ENCODE measurements at places on chromosomes 13 and 19.

- DNase-seq, result no peak
Measured at GRCh38 chr13:19586904-19587634, 25.7 kb upstream of the TPTE2 start.

DNA sequence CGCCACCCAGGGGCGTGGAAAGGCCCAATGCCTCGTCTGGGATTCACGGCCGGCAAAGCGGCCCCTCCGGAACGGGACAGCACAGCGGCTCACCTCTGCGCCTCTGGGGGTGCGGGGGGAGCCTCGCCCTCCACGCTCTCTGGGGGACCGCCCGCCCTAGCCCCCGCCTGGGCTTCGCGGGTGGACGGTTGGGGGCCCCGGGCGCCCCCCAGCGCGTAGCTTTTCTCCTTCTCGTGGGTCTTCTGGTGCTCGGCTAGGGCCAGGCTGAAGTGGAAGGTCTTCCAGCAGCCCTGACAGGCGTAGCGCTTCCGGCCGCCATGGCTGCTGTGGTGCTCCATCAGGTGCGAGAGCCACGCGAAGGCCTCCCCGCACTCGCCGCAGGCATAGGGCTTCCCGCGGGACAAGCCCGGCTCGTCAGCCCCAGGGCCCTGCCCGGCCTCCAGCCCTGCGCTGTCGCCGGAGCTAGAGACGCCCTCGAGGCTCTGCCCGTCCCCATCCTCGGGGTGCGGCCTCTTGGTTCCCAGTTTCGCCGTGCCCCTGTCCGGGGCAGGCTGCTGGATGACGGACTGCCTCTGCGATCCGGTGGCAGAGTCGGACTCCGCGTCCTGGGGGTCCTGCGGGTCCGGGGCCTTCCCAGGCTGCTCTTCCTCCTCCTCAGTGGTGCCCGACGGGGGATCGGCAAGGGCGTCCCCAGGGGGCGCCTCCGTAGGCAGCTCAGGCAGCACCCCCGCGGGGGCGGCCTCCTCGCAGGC is 13.3 kb downstream of the ZSCAN18 start:
- DNase-seq, result no peak

DNA sequence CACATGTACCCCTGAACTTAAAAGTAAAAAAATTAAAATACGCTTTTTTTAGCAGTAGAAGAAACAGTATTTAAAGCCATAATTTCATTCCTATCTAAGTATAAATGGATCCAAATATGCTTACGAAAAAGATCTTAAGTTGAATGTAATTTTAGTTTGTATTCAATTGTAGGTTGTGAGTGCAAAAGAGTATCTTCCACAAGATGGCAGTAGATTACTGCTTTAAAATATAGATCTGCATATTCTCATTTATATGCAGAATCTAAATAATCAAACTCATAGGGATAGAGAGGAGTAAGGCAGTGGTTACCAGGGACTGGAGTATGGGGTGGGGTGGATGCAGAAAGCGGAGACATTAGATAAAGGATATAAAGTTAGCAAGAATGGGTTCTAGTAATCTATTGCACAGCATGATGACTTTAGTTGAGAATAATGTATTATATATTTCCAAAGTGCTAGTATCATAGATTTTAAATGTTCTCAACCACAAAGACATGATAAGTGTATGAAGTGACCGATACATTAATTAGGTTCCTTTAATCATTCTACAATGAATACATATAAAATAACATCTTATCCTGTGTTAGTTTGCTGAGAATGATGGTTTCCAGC is 14.2 kb downstream of the OR7A17 start:
- DNase-seq, result peak; percentile 35

DNA sequence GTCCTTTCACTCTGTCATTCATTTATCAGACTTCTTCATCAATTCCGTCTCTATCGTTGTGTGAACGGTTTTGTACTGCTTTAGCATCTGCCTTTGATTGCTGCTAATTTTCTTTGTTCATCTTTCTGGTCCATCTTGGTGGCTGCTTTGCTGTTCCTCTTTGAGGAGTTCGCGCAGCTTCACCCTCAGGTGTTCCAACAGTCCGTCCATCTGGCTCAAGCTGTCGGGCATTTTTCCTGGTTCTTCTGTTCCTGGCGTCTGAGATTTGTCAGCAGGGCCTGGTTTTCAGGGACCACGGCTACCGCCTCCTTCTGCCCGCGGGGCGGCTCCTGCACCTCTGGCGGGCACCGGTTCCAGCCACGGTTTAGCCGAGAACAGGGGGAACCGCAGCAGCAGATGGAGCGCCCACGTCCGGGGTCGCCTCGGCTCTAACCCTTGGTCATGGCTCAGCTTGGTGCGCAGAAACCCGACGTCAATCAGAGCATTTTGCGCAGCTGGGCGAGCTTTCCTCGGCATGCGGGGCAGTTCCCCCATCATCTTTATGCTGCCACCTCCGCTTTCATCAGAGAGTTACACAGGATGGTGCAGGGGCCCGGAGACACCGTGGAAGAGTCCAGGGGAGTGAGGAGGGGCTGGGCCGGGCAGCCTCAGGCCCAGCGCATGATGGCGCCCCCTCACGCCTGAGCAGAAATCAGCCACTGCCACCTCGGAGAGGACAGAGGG is 89.5 kb downstream of the ZNF100 start:
- no peak for DNase-seq

DNA sequence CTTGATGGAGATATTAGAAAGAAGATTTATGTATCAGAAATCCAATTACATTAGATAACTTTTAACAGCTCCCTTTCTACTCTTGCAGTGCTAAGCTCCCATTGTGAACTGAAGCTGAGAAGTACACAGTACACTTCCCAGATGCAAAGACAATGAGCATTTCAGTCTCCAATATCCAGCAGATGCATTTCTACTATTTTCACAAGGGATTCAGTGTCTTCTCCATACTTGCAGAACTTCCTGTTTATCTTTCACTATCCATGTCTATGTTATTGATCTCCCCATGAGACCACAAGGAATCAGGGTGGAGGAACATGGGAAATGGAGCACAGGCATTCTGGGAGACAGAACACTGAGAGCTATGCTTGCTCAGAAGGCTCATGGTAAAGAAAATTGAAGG is 207.5 kb downstream of the ENOX1 start:
- no peak for DNase-seq

- DNase-seq, result no peak
Measured at GRCh38 chr19:39262496-39262895, 5.7 kb upstream of the IFNL2 start.

- DNase-seq, result peak; percentile 51
Measured at GRCh38 chr19:48810151-48810550, 678 bp downstream of the BCAT2 start.

GRCh38 chr19:7739211-7739755 is 7.4 kb upstream of the CLEC4G start:
- DNase-seq, result no peak

GRCh38 chr19:19539698-19540063 is 1.6 kb downstream of the CILP2 start:
- DNase-seq, result no peak

DNA sequence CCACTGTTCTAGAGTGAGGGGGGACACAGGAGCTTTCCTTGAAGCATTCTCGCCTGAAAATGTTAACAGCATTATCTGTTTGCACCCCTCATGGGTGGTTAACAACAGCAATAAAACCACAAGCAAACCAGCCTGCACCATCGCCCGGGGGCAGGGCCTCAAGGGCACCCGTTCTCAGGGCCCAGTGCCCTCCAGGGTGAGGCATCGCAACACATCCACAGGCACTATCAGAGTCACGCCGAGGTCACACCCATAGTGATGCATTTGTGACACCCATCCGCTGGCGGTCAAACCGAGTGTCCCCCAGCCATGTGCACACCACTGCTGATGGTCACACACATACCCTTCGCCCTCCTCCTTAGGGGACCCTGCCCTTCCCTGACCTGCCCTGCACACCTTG is 4.6 kb downstream of the FUT5 start:
- DNase-seq, result no peak

DNA sequence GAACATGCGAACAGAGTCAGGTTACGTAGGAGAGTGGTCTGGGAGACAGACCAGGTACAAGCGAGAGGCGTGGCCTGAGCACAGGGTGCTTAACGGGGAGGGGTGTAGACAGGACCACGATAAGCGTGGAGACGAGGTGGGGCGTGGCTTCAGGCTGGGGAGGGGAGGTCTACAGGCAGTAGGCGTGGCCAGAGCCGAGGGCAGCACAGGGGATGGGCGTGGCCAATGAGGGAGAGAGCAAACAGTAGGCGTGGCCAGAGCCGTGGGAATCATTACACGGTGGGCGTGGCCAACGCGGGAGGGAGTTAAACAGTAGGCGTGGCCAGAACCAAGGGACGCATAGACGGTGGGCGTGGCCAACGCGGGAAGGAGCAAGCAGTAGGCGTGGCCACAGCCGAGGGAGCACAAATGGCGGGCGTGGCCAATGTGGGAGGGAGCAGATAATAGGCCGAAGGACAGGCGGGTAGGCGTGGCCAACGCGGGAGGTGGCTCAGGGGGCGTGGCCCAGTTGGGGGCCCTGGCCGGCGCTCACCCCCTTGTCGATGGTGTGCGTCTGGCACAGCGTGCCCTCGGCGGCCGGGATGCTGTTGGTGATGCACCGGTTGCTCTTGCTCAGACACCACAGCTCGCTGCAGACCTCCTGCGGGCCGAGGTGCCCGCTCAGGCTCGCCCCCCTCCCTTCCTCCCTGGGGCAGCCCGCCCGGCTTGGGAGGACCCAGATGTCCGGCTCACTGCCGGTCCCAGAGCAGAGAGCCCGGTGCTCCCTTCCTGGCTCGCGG is 15.2 kb upstream of the MYO1F start:
- DNase-seq, result peak; percentile 13

DNA sequence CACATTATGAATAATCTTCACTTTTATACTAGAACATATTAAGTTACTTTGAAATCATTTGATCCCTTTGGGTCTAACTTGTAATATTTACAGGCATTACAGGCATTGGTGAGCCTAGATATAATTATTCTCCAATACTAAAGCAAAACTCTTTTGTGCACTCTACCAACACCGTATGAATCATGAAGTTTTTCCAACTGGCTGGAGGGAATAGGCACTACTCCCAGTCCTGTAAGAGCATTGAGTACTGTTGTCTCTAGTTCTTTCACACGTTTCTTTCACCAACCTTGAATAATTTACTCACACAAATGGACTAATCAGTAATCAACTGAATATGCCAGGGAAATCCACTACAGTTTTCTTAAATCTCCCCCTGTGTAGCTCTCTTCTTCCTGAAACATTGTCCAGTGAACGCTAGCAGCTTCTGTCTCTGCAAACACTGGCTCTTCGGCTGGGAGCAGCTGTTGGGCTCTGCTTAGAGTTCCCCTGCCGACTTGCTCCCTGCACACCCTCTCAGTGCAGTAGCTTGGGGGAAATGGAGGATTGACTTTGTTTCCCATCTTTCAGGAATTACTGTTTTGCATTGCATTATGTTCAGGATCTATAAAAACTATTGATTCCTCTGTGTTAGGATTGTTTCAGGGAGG is 476.7 kb downstream of the RFC3 start:
- DNase-seq, result no peak

DNA sequence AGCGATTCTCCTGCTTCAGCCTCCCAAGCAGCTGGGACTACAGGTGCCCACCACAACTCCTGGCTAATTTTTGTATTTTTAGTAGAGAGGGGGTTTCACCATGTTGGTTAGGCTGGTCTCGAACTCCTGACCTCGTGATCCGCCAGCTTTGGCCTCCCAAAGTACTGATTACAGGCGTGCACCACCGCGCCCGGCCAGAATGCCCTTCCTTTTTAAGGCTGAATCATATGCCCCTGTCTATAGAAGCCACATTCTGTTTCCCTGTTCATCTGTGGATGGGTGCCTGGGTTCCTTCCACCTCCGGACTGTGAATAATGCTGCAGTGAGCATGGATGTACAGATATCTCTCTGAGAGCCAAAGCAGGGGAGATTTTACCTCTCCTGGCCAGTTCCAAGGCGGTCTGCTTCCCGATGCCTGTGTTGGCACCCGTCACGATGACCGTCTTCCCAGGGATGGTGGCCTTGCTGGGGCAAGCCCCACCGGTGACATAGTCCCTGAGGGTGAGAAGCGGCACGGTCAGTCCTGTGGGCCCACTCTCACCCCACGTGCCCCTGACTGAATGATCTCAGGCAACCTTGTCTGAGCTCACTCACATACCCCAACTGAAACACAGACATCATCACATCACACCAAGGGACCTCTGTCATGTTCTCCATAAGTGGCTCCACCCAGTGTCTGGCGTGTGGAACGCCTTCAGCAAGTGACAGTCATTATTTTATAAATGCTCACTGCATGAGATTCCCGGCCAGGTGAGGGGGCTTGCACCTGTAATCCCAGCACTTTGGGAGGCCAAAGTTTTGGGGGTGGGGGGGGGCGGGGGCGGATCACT is 4.0 kb downstream of the RDH13 start:
- DNase-seq, result no peak

- DNase-seq, result peak; percentile 80
Measured at GRCh38 chr13:26864576-26864975, 104.0 kb upstream of the GPR12 start.

Data from NCI-H2171 treated with DMSO at 0.1 percent for 48 hours (cell line).